Activated gamma-delta T cell treated with Interleukin-2 at 50 U/mL for 16 hours (primary cell): ENCODE measurements at places on chromosomes 13 and 19.

DNA sequence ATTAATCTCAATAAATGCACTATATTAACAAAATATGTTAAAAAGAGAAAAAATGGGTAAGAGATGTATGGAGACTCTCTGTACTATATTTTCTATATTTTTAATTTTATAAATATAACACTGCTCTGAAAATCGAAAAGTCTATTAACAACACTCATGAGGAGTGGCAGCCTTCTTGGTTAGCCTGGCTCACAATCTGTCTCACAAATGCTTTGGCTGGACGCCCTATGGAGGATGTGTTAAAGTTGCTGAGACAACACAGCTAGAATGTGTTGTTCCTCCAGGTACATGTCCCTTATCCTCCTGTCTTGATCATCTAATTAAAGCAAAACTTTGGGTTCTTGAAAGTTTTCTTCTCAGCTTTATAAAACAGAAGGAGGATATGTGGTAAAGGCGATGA is 396.6 kb upstream of the PCDH20 start:
- no peak for DNase-seq

- DNase-seq: no peak
Observed at GRCh38 chr13:106003651-106004050, 531.8 kb downstream of the EFNB2 start.

GRCh38 chr13:75963302-75963701 is 327.2 kb downstream of the LMO7 start:
- no peak for DNase-seq

- DNase-seq: no peak
Observed at GRCh38 chr13:51105046-51105445, 6.0 kb downstream of the C13orf42 start.

DNA sequence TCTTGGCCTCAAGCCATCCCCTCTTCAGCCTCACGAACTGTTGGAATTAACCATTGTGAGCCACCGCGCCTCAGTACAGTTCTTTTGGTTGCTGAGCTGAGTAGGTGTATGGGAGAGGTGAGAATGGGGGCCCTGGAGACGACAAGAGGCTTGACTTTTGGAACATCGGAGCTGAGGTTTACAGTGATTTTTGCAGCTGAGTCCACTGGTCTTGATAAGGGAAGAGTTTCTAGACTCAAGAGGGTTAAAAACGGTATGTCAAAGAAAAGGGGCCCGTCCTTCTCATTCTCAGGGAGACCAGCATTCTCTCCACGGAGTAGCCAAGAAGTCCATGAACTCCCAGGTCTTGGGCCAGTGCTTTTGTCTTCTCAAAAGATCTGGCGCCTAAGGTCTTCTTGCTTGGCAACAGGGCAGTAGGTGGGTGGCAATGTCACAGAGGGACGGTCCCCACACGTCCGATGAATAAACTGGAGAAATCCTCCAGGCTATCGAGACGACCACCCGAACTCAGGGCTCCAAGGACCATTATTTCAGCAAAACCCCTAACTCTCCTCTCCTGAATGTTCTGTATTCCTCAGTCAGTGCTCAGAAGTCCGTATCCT is 6.4 kb upstream of the QTRT1 start:
- DNase-seq: no peak

GRCh38 chr19:37506387-37507166 is at the start of gene ZNF793:
Gene ZNF793, plus strand, starts transcription at chr19:37506939. Its CDS starts 16,501 bp downstream, at chr19:37523440.
- DNase-seq: peak; percentile 78

DNA sequence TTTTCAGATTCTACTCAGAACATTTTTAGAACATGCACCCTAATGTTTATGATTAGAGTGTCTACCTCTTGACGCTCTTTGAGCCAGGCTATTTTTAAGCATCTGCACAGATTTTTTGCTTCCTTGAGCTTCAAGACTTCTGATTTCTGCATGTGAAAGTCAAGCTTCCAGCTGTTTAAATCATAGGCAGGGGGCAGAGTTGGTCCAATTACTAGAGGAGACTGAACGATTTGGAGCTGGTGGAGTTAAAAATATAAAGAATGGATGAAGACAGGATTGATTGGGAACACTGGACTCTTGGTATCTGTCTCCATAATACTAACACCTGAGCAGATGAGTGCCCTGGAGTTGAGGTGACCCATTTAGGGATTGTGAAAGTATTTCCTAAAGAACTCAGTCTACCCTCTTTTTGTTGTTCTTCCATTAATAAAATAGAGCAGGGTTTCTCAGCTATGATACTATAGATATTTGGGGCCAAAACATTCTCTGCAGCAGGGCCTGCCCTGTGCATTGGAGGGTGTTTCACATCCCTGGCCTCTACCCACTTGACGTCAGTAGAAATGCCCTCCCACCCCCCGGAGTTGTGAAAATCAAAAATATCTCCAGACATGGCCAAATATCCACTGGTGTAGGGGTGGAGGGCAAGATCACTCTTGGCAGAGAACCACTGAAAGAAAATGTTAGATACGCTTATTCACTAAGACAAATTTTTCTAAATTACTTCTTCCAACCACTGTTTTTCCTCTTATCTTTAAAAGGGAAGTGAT is 160.1 kb downstream of the COG6 start:
- DNase-seq: no peak

- DNase-seq: no peak
Observed at GRCh38 chr19:35629332-35629633, 447 bp downstream of the RBM42 start.

DNA sequence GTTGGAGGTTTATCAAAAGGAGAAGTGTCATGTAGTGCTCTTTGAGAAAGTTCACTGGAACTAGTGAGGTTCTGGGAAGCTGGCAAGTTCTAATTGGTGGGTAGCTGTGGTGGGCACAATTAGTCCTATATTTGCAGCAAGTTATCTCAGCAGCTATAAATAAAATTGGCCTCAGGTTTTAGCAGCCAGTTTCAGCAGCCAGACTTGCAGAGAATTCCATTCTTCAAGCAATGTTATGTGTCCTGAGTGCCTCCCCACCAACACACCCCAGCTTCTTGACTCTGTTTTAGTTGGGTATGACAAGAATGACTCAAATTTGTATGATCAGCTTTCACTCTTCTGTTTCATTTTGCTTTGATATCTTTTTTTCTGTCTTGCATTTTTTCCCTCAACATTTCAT is 4.7 kb downstream of the IFT88 start:
- no peak for DNase-seq

GRCh38 chr13:99307247-99307646 is at the start of gene GPR183:
Gene GPR183, minus strand, starts transcription at chr13:99307399. Its CDS starts 11,254 bp downstream, at chr13:99296145.
- DNase-seq: no peak

DNA sequence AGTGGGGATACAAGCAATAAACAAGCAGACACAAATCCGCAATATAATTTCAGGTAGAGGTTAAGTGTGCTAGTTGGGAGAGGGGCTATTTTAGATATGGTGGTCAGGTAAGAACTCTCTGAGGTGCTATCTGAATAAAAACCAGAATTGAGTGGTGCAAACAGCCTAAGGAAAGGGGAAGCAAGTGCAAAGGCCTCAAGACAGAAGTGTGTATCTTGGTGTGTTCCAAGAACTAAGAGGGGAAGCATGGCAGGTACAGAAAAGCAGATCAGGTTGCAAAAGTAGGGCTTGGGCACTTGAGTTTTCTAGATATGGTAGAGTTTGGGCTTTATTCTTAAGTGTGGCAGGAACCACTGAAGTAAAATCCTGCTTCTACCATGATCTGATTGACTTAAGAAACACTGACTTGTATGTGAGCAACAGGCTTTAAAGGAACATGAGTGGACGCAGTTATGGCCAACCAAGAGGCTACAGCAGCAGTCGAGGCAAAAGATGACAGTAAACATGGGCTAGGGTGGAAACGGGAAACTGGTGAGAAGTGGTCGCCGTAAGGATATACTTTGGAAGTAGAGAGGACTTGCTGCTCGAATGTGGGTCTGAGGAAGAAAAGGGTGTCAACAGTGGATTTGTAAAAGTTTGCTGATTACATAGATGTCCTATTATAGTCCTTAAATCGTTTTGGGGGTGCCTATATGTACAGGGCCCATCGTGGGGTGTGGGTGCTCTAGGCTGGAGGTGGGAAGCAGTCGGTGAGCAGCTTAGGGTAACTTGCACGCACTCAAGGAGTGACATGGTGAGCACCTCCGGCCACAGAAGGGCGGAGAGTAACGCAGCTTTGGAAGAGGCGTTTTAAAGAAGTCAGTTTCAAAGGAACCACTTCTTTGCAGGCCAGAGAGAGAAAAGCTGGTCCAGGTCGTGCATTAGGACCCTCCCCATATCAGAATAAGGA is 677 bp downstream of the TGDS start:
- DNase-seq: peak; percentile 15

- DNase-seq: no peak
Observed at GRCh38 chr13:75740031-75740430, 103.9 kb downstream of the LMO7 start.

DNA sequence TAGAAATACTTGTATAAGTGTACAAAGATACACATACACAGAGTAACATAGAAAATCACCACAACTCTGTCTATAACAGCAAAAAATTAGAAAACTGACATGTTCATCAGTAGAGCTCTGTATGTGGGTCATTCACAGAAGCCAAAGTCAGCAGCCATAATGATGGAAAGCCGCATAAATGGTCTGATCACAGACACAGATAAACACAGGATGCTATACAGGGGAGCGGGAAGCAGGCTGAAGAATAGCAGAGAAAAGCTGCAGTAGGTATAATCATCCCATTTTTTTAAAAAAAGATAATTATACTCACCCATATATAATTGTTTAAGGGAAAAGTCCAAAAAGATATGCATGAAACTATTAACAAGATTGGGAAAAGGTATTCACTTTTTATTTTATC is 31.5 kb downstream of the RCBTB1 start:
- DNase-seq: no peak

DNA sequence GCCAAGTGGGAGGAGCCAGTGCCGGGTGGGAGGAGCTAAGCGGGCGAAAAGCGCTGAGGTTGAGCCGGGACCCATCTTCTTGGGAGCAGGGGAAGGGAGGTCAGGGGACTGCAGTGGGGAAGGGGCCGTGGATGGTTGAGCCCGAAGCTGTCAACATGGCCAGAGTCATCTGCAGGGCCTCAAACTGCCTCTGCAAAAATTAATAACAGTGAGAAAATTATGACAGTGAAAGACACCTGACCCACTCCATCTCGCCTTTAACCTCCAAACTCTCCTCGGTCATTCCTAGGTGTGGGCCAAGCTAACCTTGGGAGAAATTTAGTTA is 30.1 kb downstream of the ZNF557 start:
- no peak for DNase-seq

DNA sequence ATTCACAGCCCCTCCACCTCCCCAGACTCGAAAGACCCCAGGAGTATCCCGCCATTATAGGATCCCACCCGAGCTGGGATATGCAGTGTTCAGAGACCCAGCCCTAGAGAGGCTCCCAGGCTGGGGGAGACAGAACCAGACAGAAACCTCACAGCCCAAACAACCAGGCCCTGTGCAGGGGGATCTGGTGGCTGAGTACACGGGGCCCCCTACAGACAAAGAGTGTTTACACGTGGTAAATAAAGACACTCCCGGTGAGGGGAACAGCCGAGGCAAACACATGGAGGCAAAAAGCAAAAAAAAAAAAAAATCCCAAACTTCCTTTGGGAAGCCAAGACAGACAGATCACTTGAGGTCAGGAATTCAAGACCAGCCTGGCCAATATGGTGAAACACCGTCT is 25.1 kb downstream of the TINCR start:
- DNase-seq: no peak

- DNase-seq: no peak
Observed at GRCh38 chr13:48575031-48575430, 42.2 kb upstream of the RCBTB2 start.

DNA sequence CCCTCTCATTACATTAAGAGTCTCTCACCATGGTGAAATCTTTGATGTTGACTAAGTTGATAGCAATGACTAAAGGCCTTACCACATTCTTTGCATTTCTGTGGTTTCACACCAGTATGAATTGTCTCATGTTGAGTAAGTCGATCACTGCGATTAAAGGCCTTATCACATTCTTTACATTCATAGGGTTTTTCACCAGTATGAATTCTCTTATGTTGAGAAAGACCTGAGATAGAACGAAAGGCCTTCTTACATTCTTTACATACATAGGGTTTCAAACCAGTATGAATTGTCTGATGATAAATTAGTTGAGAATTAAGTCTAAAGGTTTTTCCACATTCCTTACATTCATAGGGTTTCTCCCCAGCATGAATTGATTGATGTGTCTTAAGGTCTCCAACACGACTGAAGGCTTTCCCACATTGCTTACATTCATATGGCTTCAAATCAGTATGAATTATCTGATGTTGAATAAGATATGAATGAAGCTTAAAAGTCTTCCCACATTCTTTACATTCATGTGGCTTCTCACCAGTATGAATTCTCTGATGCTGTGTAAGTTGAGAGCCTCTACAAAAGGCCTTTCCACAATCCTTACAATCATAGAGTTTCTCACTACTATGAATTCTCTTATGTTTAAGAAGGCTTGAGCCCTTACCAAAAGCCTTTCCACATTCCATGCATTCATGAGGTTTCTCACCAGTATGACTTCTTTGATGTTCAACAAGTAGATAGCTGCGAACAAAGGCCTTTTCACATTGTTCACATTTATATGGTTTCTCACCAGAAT is 45.6 kb downstream of the ZNF283 start:
- no peak for DNase-seq

DNA sequence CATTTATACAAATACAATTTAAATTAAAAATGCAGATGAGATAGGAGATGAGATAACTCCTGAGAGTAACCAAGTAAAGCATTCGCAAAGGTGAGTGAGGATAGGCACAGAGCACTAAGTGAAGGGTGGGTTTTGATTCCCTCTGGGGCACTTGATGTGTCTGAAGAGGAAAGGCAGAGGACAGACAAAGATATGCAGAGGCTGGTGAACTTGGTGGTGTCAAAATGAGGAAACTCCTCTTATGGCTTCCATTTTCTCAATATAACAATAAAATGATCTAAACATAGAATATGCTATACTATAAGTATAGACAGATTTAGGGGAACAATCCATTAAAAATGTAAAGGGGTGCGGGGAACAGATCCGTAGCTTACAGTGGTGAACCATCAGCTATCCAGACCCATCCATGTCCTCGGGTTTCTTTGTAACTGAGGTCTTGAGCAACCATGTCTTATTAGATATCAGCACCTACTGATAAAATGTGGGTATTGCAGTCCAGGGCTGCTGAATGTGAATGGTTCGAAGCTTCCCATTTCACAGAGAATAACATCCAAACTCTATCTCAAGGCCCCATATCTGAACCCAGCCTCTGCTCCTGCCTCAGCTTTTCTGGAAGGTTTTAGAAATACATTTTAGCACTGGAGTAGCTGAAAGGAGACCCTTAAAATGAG is 73.9 kb upstream of the SLC10A2 start:
- DNase-seq: no peak
